ENCODE measurements at places on chromosomes 6 and 20.

GRCh38 chr6:31395832-31396231, 7.6 kb upstream of the MICA start:
- no peak for DNase-seq

DNA sequence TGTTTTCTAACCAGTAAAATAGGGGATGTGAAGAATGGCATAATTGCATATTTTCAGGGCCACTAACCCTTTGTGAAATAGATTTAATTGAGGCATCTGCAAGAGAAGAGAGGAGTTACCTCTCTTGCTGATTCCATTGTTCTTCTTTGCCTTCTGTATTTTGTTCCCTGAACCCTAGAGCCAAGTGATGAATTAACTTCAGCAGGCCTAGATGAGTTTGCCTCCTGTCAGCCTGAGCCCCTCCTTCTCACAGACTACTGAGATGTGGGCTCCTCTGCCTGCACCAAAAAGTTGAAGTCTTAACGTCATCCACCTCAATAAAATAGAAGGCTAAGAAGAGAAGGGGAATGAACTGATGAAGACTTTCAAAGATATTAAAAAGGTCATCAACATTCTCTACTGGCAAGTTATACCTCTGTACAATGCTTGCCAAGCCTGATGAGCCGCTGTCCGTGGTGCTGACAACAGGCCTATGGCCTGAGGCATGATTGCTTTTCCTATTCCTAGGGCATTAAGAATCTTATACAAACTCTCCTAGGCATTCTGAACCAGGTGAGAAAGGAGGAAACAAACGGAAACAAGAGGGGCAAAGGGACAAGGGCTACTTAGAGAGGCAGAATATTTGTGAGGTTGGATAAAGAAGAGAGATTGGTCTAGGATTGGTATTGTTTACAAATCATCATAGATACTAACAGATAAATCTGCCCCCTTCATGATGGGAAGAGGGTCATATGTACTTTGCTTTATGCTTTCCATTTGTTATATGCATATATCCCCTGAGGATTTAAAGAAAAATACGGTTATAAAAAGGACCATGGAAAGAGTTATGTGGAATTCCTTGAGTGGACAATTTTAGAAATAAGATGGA, 46.8 kb downstream of the CD24 start:
- DNase-seq = peak; percentile 19

GRCh38 chr6:103002282-103002681, 1608.8 kb downstream of the GRIK2 start:
- no peak for DNase-seq

- DNase-seq = no peak
These were observed 1706.7 kb downstream of the HACE1 start for GRCh38 chr6:103153016-103153415.

- DNase-seq = no peak
These were observed 506.6 kb downstream of the FRK start for GRCh38 chr6:115554060-115554459.

DNA sequence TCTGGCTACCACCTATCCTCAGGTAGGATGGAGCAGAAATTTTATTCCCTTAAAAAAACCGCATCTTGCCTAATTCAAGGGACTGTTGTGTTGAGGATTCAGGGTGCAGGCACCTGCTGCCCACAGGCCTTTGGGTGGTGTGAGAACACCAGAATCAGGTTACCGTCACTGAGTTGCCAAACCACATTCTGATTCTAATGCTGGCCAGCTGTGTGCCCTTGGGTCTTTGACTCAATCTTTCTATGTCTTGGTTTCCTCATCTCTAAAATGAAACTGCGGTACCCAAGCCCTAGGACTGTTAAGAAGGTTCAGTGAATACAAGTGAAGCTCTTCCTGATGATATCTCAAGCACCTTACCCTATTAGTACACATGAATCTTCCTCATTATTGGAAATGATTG, 827.3 kb downstream of the DHX35 start:
- no peak for DNase-seq

- DNase-seq = no peak
These were observed 616.7 kb downstream of the PHF3 start for GRCh38 chr6:64252256-64252655.

DNA sequence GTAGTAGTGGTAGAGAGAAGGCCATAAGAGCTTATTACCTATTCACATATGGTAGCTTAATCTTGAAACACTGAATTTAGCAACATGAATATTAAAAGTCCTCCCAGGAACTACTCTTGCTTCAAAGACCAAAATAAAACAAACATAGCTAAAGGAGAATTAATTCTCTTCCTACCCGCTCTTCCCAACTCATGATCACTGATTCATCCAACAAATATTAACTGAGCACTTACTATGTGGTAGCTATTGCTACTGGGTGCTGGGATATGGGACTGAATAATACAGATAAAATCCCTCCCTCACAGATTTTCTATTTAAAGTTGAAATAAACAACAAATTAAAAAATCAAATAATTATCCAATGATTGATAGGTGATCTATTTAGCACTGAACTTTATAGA, 287.1 kb downstream of the BTBD9 start:
- no peak for DNase-seq

DNA sequence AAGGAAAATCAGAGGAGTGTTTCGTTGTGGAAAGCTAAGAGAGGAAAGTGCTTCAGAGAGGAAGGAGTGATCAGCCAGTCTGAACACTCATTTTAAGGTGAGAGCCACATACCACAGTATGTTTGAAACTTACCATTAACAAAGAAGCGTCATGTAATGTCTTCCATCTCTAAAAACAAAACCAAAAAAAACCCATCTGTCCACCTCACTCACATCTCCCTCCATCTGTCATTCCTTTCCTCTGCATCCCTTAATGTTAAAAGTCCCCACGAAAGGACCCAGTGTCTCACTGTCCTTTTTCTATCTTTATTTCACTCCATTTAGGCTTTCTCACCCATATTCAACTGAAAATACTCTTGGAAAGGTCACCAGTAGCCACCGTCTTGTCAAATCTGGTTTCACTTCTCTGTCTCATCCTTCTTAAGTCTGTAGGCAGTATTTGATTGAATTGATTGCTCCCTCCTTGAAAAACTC, 59.4 kb upstream of the GNRH2 start:
- no peak for DNase-seq

DNA sequence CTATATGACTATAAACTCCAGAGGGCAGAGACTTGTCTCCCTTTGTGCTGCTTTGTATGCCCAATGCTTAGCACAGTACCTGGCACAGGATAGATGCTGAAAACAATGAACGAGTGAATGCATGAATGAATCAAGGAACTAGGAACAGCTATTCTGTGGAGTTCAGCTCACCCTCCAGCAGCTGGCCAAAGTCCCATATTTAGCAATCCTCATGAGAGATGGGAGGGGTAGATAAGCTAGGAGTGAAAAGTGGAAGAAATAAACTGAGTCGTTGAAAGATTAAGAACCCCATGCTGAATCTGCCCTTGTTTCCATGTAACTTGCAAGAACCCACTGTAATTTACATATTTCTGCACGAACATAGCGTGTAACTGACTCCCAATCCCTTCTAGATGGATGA, 106.5 kb downstream of the MAFB start:
- no peak for DNase-seq

- DNase-seq = no peak
These were observed 80.5 kb upstream of the SSTR4 start for GRCh38 chr20:22954661-22955060.

DNA sequence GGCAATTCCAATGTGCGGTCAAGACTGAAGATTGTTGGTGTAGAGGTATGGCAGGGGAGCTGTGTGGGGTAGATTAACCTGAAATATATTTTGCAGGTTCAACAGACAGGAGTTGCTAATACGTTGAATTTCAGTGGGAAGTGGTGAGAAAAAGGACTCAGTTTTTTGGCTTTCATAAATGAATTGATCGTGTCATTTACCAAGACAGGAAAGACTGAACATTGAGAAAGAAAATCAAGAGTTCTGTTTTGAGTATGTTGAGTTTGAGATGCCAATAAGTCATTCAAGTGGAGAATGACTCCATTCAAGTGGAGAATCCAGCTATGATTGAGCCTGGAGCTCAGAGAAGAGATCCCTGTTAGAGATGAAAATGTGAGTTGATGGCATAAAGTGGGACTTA, 31.1 kb downstream of the NFYA start:
- DNase-seq = no peak

DNA sequence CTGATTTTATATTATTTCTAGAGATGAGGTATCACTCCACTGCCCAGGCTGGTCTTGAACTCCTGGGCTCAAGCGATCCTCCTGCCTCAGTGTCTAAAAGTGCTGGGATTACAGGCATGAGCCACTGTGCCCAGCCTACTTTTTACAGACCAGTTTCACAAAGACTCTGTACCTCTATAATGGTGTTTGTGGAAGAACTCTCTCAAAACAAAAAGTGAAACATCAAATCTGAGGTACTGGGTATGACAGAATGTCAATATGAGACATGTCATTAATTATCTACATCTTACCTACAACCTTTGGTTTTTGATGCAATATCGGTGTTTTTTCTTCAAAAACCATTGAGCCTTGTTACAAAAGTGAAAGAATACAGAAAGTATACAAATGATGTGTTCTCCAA, 49.4 kb upstream of the MCM9 start:
- DNase-seq = no peak

DNA sequence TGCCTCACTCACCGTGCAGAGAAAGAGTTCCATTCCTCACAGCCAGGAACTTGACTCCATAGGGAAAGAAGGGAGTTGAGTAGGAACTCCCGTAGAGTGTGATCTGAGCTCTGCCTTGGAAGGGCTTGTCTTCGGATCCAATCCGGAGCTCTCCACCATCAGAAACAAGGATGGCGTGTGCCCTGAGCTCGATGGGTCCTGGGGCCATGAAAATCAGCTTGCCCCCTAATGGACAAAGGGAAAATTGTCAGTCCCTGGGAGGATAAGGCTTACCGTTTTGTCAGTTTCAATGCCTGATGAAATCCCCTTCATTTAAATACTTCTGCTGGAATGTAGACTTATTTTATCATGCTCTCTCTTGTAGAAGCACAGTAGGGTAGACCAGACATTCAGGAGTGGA, 153.3 kb downstream of the PKHD1 start:
- DNase-seq = no peak

DNA sequence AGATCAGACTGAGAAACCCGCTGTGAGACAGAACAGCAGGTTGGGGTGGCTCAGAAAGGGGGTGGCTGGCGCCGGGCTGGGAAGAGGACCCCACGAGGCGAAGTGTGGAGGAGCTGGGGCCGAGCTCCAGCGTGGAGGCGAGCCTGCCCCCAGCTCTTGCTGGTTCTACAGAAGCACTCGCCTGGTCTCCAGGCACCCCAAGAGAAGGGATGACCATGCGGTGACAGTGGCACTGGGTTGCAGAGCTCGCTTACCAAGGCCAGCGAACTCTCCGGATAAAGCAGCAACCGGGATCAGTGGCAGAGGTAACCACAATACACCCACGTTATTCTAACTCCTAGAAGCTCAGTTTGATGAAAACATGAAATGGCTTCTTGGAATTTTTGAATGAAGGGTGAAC, 26.5 kb downstream of the THBS2 start:
- no peak for DNase-seq

DNA sequence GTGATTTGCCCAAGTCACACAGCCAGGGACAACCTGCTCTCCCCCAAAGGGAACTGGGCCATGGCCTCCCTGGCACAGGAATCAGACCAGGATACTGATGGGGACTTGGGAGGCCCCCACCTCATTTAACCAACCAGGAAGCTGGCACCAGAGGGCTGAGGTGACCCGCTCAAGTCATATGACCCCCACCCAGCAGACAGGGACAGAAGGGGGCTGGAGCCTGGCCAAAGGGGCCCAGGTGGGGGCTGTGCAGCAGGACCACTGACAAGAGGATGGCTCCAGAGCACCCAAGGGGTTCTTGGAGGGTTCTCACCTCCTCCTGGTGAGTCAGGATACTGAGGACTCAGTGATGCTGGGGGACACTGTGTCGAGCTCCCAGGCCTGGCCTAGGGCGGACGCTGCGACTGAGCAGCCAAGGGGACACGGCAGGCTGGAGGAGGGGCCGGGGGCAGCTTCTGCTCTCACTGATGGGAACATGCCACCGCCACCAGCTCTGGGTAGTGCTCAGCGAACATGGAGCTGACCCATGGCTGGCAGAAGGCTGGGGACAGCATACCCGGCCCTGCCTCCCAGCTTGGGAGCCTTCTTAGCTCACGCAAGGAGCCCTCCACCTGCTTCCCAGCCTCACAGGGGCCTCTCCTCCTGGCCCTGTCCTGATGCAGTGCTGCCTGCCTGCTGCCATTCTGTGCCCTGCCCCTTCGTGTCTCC, 1.2 kb downstream of the CST7 start:
- no peak for DNase-seq

- no peak for DNase-seq
These were observed 93.2 kb upstream of the JARID2 start for GRCh38 chr6:15152700-15153099.

- DNase-seq = no peak
These were observed 56.1 kb upstream of the B3GAT2 start for GRCh38 chr6:71012866-71013469.

GRCh38 chr6:13709689-13710551, 1.7 kb downstream of the RANBP9 start:
- no peak for DNase-seq

GRCh38 chr20:44400970-44401769, 45.7 kb downstream of the HNF4A start:
- DNase-seq = no peak

DNA sequence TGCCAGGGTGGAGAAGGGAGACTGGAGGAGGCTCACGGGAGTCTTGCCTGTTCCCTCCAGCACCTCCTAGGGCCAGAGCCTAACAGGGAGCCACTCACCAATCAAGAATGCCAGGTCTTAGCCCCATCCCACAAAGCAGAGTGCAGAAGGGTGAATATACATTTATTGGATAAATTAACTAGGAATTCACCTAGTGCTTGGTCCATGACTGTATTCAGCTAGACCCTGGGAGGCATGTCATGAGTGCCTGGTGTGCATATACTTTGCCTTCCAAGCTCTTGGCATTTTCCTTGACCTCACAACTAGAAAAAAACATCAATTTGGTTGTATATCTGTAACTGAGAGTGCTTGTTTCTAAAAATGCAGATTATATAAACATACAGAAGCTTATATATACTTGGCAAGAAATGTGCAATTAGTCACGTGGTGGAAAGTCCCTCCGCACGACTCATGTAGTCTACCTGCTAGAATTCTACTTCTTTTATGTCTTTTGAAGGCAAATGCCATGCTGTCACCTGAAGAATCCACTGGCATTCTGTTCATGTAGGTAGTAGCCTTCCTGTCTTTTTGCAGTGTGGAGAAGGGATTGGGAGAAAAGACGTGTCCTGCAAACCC, 991.0 kb downstream of the KIF16B start:
- DNase-seq = no peak

GRCh38 chr6:99276747-99277146, 72.7 kb downstream of the FAXC start:
- no peak for DNase-seq

DNA sequence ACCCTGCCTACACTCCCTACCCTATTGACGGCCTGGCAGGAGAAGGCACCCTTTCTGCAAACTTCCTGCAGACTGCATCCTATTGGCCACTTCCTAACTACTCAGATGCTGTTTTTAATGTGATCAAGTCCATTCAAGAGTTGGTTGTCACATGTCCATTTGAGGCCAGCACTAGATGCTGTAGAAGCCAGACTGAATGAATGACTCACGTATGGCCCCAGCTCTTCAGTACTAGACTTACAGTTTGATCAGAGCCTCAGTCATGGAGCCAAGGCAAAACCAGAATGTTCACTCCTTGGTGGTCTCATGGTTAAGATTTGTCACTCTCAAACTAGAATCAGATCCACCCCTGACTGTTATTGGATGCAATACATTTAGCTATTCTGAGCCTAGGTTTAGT, 101.7 kb downstream of the OPRM1 start:
- DNase-seq = no peak
